ENCODE measurements at places on chromosomes 13 and 19. TPM values are rescaled to one million over a fixed set of nuclear protein-coding genes. Genes with fewer than 3 reads are reported as not detected.

ZAR1L gene
- total RNA-seq, result not detected

PSG11 gene
- not detected for total RNA-seq

DNA sequence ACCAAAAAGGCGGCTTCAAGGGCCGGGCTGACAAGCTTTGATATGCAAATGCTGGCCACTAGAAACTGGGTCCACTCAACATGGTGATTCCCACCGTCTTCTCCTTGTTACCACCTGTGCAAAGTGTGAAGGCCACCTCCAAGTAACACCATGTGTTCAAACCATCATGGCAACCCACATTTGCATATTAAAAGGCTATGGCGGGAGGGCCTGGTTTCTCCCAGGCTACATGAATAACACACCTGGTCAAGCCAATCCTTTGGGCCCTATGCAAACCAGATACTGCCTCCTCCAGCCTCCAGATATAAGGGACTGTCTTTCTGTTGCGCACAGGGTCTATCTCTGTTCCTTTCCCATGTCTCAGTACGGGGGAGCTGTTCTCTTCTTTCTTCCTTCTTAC, 36.6 kb upstream of the ZSCAN5A start:
- no peaks in the 10 kb centered on the region for H3K36me3 ChIP-seq
- no peaks in the 10 kb centered on the region for H3K27me3 ChIP-seq
- no peak overlapping the region for H3K4me3 ChIP-seq
- H3K4me1 ChIP-seq, result no peaks in the 10 kb centered on the region
- no peak overlapping the region for H3K27ac ChIP-seq

RUBCNL gene
- total RNA-seq, result 0.85 TPM

DNA sequence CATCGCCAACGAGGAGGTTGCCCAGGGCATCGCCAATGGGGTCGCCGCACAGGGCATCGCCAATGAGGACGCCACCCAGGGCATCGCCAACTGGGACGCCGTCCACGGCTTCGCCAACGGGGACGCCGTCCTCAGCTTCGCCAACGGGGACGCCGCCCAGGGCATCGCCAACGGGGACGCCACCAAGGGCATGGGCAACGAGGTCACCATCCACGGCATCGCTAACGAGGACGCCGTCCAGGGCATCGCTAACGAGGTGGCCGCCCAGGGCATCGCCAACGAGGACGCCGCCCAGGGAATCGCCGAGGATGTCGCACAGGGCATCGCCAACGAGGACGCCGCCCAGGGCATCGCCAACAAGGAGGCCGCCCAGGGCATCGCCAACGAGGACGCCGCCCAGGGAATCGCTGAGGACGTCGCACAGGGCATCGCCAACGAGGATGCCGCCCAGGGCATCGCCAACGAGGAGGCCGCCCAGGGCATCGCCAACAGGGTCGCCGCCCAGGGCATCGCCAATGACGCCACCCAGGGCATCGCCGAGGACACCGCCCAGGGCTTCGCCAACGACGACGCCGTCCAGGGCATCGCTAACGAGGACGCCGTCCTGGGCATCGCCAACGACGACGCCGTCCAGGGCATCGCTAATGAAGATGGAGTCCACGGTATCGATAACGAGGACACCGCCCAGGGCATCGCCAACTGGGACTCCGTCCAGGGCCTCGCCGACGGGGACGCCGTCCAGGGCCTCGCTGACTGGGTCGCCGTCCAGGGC, 945.7 kb downstream of the TUBA3C start:
- no peaks in the 10 kb centered on the region for H3K36me3 ChIP-seq
- no peaks in the 10 kb centered on the region for H3K27me3 ChIP-seq
- no peaks in the 10 kb centered on the region for H3K4me1 ChIP-seq
- H3K27ac ChIP-seq, result no peak overlapping the region
- no peak for DNase-seq
- H3K4me3 ChIP-seq, result no peak overlapping the region

DNA sequence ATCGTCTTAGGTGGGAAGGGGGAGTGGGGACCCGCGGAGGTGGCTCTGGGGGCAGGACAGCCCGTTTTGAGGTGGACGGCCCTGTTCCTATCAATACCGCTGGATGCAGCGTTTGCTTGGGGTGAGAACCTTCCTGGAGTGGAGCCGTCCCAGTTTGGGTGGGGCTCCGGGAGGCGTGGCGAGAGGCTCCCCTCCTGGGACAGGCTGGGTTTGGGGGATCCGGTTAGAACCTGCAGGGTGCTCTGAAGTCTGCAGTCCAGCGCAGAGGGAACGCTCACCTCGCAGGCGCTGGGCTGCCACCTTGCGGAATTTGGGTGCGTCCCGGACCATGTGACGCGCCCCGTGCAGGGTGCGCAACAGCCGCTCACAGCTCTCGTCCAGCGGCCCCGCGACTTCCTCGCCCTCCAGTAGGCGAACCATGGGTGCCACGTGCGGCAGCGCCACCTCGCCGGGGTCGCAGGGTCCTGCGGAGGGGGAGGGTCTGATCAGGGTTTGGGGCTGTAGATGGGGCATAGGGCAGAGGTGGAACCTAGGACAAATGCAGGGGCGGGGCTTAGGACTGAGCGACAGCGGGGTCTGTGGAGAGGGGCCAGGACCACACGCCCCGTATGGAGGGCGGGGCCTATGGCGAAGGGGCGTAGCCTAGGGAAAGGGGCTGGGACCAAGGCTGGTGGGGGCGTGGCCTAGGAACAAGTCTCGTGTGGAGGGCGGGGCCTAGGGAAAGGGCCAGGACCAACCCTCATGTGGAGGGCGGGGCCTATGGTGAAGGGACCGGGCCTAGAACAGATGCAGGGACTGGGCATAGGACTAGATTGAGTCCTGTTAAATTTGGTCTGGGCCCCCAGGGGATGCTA, 13.8 kb downstream of the SH2D3A start:
- H3K4me1 ChIP-seq, result peaks cover 41% of the 10 kb centered on the region
- peak overlapping the region; percentile 85 for H3K27ac ChIP-seq
- H3K27me3 ChIP-seq, result no peaks in the 10 kb centered on the region
- DNase-seq, result peak; percentile 41

DNA sequence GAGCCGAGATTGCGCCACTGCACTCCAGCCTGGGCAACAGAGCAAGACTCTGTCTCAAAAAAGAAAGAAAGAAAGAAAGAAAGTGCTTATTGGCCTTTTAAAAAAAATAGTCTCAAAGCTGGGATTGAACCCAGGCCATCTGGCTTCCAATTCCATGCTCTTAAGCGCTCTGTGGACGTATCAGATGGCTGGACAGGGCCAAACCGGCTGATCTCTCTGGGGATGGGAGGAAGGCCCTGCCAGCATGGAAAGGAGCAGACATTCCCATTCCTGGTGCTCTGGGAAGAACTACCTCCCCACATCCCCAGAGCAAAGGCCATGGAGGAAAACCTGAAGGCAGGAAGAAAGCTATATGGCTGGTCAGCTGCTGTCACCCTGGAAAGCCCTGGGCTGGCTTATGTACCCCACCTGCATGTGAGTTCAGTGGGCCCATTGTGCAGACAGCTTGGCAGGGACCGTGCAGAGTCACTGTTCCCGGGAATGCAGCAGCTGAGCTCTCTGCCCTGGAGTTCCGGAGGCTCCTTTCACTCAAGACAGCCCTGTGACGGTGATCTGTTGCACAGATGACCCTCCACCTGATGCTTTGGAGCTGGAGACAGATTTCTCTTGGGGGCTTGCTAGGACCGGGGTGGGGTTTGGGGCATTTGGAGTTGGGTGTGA, 84.3 kb downstream of the SIPA1L3 start:
- no peaks in the 10 kb centered on the region for H3K27me3 ChIP-seq
- no peaks in the 10 kb centered on the region for H3K36me3 ChIP-seq
- H3K27ac ChIP-seq, result no peak overlapping the region
- no peak for DNase-seq
- H3K4me3 ChIP-seq, result no peak overlapping the region

DNA sequence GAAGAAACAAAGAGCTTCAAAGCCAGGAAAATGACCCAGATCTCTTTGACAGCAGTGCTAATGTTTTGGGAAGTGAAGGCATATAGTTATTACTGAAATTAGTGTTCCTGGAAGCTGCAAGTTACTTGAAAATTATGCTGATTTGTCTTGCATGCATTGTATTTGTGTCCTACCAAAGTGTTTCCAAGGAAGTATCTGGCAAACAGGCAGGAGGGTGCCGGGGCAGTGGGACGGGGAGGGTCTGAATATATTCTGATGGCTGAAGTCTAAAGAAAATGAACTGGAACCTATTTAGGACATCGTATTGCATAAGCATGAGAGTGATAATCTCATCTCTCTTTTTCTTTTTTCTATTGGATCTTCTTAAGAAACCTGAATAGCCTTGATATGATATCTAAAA, 9.0 kb downstream of the RNASEH2B start:
- no peak overlapping the region for H3K4me3 ChIP-seq
- no peaks in the 10 kb centered on the region for H3K36me3 ChIP-seq
- no peak overlapping the region for H3K27ac ChIP-seq
- no peaks in the 10 kb centered on the region for H3K27me3 ChIP-seq
- H3K4me1 ChIP-seq, result no peaks in the 10 kb centered on the region

GRCh38 chr13:30346789-30347167, 39.4 kb upstream of the KATNAL1 start:
- peaks cover 10% of the 10 kb centered on the region for H3K4me1 ChIP-seq
- H3K27me3 ChIP-seq, result no peaks in the 10 kb centered on the region
- no peak for DNase-seq
- no peak overlapping the region for H3K4me3 ChIP-seq
- no peaks in the 10 kb centered on the region for H3K36me3 ChIP-seq

DNA sequence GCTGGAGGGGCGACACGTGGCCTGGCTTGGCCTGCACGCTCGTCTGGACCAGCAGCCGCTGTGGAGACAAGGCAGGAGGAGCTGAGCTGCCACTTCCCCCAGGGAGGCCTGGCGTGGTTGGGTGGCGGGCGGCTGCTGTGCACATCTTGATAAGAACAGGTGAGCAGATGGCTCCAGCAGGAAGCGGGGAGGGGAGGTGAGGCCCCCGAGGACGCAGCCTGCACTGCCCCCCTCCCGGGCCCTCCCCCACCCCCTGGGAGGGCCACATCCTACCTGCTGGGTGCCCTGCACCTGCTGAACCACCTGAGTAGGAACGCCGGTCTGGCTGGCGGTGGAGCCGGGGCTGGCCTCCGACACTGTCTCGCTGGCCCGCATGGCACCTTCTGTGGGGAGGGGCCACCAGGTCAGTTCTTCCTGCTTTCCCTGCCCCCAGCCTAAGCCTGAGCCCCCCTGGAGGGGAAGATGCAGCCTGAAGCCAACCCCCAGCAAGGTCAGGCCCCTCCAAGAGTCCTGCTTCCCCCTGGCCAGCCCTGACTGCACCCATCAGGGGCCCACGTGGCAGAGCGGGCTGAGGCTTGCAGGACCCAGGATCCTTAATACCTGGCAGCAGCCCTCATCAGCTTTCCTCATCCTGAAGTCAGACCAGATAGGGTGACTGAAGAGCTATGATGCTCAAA, 22.8 kb downstream of the RFX1 start:
- no peak overlapping the region for H3K4me3 ChIP-seq
- H3K36me3 ChIP-seq, result peaks cover 5% of the 10 kb centered on the region
- H3K27me3 ChIP-seq, result no peaks in the 10 kb centered on the region
- H3K4me1 ChIP-seq, result peaks cover 28% of the 10 kb centered on the region
- no peak for DNase-seq

DNA sequence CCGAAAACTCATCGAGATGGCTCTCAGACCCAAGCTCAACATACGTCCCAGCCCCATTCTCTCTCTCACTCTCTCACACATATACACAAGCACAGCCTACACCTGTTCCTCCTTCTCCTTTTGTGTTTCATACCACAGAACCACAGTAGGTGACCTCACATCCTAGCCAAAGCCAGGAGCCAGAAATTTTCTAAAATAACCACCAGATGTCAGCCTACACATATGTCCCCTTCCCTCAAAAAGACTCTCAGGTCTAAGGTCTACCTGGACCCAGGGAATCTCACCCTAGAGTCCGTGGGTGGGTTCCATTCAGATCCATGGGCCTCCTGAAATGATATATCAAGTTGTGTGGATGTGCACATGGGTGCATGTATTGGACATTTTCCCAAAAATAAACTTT, 104.2 kb upstream of the IPO5 start:
- no peaks in the 10 kb centered on the region for H3K4me1 ChIP-seq
- H3K36me3 ChIP-seq, result no peaks in the 10 kb centered on the region

GRCh38 chr19:4577020-4577782, 17.7 kb upstream of the SEMA6B start:
- peaks cover 38% of the 10 kb centered on the region for H3K4me1 ChIP-seq
- H3K27ac ChIP-seq, result peak overlapping the region; percentile 21
- no peak overlapping the region for H3K4me3 ChIP-seq
- H3K36me3 ChIP-seq, result no peaks in the 10 kb centered on the region
- no peak for DNase-seq
- peaks cover 11% of the 10 kb centered on the region for H3K27me3 ChIP-seq

DNA sequence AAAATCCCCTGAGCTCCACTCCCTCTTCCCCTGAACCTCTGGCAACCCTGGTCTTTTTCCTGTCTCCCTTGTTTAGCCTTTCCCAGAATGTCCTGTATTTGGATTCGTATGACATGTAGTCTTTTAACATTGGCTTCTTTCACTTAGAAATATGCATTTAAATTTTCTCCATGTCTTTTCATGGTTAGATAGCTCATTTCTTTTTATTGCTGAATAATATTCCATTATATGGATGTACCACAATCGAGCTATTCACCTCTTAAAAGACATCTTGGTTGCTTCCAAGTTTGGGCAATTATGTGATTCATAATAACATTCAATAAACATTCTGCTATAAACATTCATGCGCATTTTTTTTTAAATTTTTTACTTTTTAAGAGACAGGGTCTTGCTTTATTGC, 99.6 kb upstream of the ZNF536 start:
- DNase-seq, result no peak
- no peak overlapping the region for H3K4me3 ChIP-seq
- H3K27me3 ChIP-seq, result no peaks in the 10 kb centered on the region
- H3K36me3 ChIP-seq, result no peaks in the 10 kb centered on the region
- H3K4me1 ChIP-seq, result no peaks in the 10 kb centered on the region

- DNase-seq, result no peak
- H3K36me3 ChIP-seq, result peaks cover 80% of the 10 kb centered on the region
- H3K4me3 ChIP-seq, result no peak overlapping the region
- H3K27me3 ChIP-seq, result no peaks in the 10 kb centered on the region
- peaks cover 6% of the 10 kb centered on the region for H3K4me1 ChIP-seq
Observed at GRCh38 chr19:38891771-38892170, 7.6 kb downstream of the SIRT2 start.

GRCh38 chr19:52270266-52270885, 989 bp downstream of the ZNF766 start:
- no peak for DNase-seq
- no peaks in the 10 kb centered on the region for H3K36me3 ChIP-seq
- no peaks in the 10 kb centered on the region for H3K27me3 ChIP-seq

GRCh38 chr19:16899566-16900075, 10.8 kb downstream of the F2RL3 start:
- H3K27me3 ChIP-seq, result peaks cover 18% of the 10 kb centered on the region
- H3K36me3 ChIP-seq, result no peaks in the 10 kb centered on the region
- DNase-seq, result no peak
- no peak overlapping the region for H3K4me3 ChIP-seq

DNA sequence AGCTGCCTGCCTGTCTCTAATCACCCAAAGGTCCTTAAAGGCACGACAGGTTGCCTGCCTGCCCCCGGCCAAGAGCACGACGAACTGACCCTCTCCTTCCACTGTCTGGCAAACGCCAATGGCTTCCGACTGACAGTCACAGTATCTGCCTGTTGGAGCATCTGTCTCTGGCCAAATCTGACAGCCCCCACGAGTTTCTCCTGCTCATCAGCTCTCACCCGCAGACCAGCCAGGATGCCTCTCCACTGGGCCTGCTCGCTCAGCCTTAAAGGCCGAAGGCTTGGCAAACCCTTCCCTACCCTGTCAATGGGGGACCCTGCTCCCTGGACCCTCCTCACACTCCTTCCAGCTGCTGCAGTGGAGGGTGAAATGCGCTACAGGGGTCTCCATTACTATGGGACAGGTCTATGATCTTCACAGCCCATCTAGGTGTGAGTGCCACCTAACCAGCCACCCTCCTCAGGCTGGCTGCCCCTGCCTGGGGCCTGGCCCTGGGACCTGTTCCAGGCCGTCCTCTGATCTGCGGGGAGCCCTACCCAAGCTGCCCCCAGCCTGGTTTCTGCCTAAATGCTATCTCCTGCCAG, 932 bp downstream of the FAM83E start:
- H3K27me3 ChIP-seq, result no peaks in the 10 kb centered on the region
- DNase-seq, result no peak
